ENCODE measurements at places on chromosomes 3 and 15. TPM values are rescaled to one million over a fixed set of nuclear protein-coding genes. Genes with fewer than 3 reads are reported as not detected.

GRCh38 chr15:40858706-40859105 lies 14.9 kb downstream of the SPINT1 start:
- H3K27ac ChIP-seq, result no peak overlapping the region
- H3K36me3 ChIP-seq, result peaks cover 27% of the 10 kb centered on the region
- H3K4me1 ChIP-seq, result no peaks in the 10 kb centered on the region
- no peak for DNase-seq

DNA sequence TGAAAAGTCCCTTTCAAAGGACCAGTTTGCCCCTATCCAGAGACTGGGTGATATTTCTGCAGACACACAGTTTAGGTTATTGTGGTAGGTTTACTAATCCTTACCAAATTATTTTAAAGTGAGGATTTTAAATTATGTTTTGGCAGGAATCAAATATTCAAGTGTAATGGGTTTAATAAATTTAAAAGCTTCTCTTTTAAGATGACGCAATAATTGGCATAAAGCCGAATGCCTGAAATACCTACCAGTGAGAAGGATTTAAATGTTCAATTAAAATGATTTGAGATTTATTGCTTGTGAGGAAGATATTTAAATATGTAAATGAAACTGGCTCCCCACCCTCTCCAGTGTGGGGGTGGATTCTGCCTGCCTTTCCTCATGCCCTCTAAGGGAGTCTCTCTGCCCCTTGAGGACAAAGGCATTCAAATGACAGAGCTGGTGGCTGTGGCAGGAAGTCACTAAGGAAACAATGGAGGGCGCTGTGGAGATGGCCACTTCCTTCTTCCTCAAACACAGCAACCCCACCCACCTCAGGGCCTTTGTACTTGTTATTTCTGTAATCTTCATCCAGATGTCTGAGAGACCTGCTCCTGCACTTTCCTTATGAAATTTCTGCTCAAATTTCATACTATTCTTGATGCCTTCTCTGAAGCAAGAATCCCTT lies 131.7 kb downstream of the TNIK start:
- H3K27me3 ChIP-seq, result no peaks in the 10 kb centered on the region
- no peak overlapping the region for H3K27ac ChIP-seq
- H3K4me3 ChIP-seq, result no peak overlapping the region

DNA sequence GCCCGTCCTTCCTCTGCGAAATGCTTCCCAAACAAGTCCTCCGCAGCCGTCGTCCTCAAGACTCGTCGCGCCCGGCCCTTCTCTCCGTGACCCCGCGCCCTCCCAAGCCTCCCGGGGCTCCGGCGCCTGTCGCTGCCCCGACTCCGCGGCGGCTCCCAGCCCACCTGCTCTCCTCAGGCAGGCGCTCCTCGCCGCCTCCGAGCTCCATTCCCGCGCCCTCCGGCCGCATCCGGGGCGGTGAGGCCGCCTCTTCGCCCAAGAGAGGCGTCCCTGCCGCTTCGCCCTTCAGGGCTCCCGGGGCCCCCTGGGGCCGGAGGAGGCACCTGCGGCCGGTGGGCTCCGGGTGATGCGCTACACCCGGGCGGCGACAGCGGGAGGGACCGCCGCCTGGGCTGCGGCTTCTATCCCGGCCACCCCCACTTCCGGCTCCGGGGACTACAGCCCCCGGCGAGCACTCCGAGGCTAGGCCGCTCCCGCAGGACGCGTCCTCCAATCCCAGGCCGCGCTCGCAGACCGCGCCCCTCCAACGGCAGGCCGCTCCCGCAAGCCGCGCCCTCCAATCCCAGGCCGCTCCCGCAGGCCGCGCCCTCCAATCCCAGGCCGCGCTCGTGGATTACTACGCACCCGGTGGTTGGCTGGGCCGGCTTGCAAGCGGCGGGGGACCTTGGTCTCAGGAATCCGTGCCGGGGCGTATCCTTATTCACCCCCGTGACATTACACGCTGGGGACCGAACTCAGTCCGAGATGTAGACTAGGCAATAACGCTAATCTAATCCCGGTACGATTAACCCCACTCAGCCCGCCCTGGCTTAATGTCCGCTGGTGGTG lies at the start of gene RUBCN:
TSS of gene RUBCN (minus strand) at position 414 of the 828 bp plus-strand sequence. CDS start at position 229, 185 bp downstream.
- H3K27ac ChIP-seq, result peak within 1 kb of the TSS; percentile 39
- H3K36me3 ChIP-seq, result no peaks in the 10 kb centered on the region
- no peaks in the 10 kb centered on the region for H3K4me1 ChIP-seq

DNA sequence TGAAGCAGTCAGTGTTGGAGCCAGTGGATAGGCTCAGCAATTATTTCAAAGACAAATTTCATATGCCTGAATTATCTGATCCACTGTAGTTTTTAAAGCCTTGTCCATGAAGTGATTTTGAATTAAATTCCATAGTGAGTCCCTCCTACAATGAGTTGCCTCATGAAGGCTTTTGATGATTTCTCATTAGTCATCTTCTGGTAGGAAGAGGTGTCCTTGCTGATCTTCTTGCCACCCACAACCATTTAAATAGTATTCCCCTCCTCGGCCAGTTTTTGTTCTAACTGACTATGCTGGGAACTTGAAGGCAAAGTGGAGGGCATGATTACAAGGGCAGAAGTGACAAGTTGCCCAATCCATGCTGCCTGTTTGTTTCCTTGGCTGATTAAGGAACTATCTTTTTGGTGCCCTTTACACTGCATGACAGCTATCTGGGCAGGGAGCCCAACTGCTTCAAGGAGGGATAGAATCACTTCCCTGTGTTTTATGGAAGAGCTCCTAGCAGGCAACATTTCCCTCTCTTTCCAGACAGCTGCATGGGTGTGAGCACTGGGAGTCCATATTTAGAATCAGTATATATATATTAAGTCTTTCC lies 617.5 kb downstream of the ZPLD1 start:
- H3K4me3 ChIP-seq, result no peak overlapping the region
- H3K36me3 ChIP-seq, result no peaks in the 10 kb centered on the region
- H3K27me3 ChIP-seq, result no peaks in the 10 kb centered on the region

Gene HIGD2B
- not detected for total RNA-seq

GRCh38 chr3:197499427-197499826 lies 56.3 kb downstream of the BDH1 start:
- no peak for DNase-seq
- no peak overlapping the region for H3K4me3 ChIP-seq
- no peaks in the 10 kb centered on the region for H3K27me3 ChIP-seq
- H3K4me1 ChIP-seq, result no peaks in the 10 kb centered on the region
